ENCODE measurements at places on chromosomes 6 and 20. TPM values are rescaled to one million over a fixed set of nuclear protein-coding genes. Genes with fewer than 3 reads are reported as not detected.

The C4B gene
- total RNA-seq, result 321 TPM

DNA sequence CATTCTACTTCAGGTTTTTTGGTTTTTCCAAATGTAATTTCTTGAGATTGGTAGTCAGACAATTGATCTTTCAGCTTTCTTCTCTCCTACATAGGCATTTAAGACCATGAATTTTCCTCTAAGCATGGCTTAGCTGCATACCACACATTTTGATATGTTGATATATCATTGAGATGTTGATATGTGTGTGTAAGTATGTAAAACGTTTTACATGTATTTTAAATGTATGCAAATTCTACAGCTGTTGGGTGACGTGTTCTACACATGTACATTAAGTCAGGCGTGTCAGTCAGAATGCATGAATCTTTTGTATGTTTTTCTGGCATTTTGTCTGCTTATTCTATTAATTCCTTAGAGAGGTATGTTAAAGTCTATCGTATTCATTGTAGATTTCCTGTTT is 228.2 kb downstream of the CDH26 start:
- no peak overlapping the region for H3K27ac ChIP-seq
- H3K4me1 ChIP-seq, result no peaks in the 10 kb centered on the region
- no peak for DNase-seq
- H3K36me3 ChIP-seq, result no peaks in the 10 kb centered on the region
- no peaks in the 10 kb centered on the region for H3K27me3 ChIP-seq
- H3K4me3 ChIP-seq, result no peak overlapping the region

The PLG gene
- total RNA-seq, result not detected

GRCh38 chr6:11692451-11693376 is 85.9 kb downstream of the ADTRP start:
- H3K27ac ChIP-seq, result no peak overlapping the region
- no peak overlapping the region for H3K4me3 ChIP-seq

GRCh38 chr6:89583559-89583958 is 55.0 kb downstream of the LYRM2 start:
- H3K27ac ChIP-seq, result no peak overlapping the region
- no peak for DNase-seq
- H3K27me3 ChIP-seq, result no peaks in the 10 kb centered on the region
- no peaks in the 10 kb centered on the region for H3K4me1 ChIP-seq
- no peak overlapping the region for H3K4me3 ChIP-seq

All from thyroid gland (tissue), 4 donors.